ENCODE measurements at places on chromosomes 4 and X. TPM values are rescaled to one million over a fixed set of nuclear protein-coding genes. Genes with fewer than 3 reads are reported as not detected.

The FRMPD4 gene
- not detected for total RNA-seq

GRCh38 chr4:43126595-43126994 lies 234.1 kb downstream of the GRXCR1 start:
- no peak for DNase-seq

DNA sequence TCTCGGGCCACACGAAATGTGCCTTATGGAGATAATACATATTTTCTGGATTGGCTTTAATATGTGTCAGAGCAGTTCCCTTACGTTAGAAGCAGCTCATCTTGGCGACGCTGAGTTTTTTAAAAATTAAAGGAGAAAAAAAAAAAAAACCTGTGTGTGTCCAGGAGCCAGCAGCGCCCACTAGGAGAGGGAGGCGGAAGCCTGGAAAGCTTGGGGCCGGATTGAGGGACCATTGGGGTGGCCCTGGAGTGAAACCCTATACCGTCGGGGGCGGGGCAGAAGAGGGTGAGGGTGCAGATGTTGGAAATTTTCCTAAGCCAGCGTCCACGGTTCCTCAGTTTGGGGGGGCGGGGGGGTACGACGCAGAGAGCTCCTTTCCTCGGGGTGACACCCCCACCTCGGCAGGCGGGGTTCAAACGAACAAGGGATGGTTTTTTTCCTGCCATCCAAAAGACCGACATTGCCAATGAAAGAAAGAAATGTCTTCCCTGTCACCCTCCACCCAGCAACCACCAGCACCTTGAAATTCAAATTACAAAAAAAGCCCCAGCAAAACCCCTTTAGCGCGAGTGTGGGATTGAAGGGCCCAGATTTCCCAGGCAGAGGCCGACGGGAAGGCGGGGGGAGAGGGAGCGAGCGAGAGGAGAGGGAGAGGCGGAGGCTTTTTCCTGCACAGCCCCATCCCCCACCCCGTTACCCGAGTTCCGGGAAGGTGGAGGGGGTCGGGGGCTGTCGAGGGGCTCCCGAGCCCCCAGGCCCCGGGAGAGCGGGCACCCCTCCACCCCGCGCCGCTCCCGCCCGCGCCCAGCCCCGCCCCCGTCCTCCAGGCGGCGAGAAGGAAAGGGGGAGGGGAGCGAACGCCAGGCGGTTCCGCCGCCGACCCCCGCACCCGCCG lies 859 bp downstream of the SMARCA1 start:
- no peak for DNase-seq

GRCh38 chr4:14532436-14532835 lies 469.8 kb upstream of the CPEB2 start:
- DNase-seq = no peak

The MAGEA2B gene
- not detected for total RNA-seq

The UGT2A1 gene
- total RNA-seq = not detected

GRCh38 chr4:30068234-30068633 lies 651.9 kb upstream of the PCDH7 start:
- DNase-seq = no peak

DNA sequence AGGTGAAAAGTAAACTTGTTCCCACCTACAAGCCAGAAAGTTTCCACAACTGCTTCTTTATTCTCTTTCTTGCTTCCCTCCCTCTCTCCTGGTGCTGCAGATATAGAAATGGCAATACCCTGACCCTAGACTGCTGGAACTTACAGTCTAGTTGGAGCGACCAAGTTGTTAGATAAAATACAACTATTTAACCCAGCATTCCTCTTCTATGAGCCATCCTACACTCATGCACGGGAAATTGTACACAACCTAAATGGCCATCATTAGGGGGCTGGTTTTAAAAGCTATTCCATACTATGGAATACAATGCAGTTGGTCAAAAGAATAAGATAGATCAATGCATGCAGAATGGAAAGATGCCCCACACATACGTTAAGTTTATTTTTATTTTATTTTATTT lies 41.1 kb downstream of the PJA1 start:
- DNase-seq = no peak

The TRO gene
- 1.4 TPM for total RNA-seq

GRCh38 chr4:150009533-150009932 lies 68.7 kb upstream of the DCLK2 start:
- no peak for DNase-seq

The IL1RAPL1 gene
- not detected for total RNA-seq
